ENCODE measurements at places on chromosomes 2 and 18.

GRCh38 chr2:189142893-189143759 lies 36.4 kb downstream of the COL5A2 start:
- DNase-seq: peak; percentile 53

DNA sequence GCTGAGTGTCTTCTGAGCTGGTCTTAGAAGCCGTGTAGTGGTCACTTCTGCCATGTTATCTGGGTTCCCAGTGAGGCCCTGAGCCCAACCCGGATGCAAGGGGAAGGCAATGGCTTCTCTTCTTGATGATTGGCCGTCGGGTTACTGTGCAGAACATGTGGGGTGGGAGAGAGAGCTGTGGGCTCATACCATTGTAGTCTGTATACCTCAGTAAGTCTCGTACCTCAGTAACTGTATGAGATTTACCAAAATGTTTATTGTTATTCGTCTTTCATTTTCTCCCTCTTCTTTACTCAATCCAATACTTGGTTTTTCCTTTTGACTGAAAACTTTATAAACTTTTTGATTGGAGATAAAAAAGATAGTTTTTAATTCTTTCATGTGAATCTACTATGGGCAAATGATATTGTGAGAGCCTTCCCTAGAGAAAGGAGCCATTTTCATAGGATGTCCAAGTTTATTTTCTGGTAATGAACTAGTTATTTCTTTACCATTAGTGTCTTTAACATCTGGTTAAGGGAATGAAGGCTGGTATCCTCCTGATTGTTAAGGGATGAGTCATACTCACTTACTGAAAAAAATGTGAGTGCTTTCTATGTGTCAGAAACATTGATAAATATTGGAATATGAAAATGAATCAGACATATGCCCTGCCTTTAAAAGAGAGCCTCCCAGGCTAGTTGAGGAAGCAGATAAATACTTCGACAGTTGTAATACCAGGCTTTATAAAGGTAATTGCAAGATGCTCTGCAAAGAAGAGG lies 129.9 kb downstream of the PRPF40A start:
- DNase-seq: peak; percentile 27

- no peak for DNase-seq
These were observed 99.9 kb upstream of the FANCL start for GRCh38 chr2:58341047-58341446.

- DNase-seq: no peak
These were observed 23.4 kb downstream of the RAMP1 start for GRCh38 chr2:237882510-237883481.

- DNase-seq: no peak
These were observed 189.6 kb upstream of the LYPD1 start for GRCh38 chr2:132859590-132859989.

DNA sequence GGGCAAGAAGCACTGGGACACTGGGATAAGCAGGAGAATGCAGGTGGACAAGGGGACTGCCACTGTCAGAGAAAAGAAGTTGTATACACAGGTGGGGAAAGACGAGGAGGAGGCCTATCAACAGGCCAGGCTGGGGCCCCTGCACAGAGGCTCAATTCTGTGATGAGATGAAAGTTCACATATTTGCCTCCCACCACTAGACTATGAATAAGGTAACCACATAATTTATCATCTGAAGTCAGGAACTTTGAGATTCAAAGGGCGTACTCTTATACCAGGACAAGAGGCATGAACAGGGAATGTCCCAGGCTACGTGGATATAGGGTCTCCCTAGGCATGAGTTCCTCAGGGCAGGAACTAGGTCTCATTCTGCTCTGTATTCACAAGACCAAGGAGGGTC lies 34.2 kb downstream of the RNU4ATAC start:
- DNase-seq: peak; percentile 55

Data from amniotic epithelial cell (primary cell).